ENCODE measurements at places on chromosomes 12 and 14. TPM values are rescaled to one million over a fixed set of nuclear protein-coding genes. Genes with fewer than 3 reads are reported as not detected.

GRCh38 chr12:31967539-31967938 is 8.3 kb downstream of the RESF1 start:
- H3K4me1 ChIP-seq = peaks cover 70% of the 10 kb centered on the region
- H3K36me3 ChIP-seq = peaks cover 12% of the 10 kb centered on the region
- peak overlapping the region; percentile 52 for H3K27ac ChIP-seq
- no peak overlapping the region for H3K4me3 ChIP-seq
- no peaks in the 10 kb centered on the region for H3K27me3 ChIP-seq

DNA sequence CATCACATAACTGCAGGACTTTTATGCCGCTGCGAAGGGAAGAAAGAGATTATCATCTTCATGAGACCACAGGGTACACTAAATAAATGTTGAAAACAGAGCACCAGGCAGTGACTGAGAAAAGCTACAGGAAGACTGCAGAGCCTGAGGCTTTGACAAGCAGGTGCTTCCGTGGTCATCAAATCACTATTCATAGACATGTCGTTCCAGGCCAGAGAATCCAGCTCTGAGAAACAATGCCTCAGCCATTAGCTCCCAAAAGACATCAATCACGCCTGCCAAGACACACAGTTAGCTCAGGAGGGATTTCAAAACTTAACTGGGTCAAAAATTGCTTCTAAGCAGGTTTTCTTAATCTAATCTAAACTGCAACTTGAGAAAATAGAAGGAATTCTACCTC is 47.2 kb upstream of the GARIN6 start:
- no peaks in the 10 kb centered on the region for H3K4me1 ChIP-seq
- H3K4me3 ChIP-seq = no peak overlapping the region

GRCh38 chr12:30755395-30755762 is 628 bp upstream of the CAPRIN2 start:
- peak overlapping the region; percentile 71 for H3K4me3 ChIP-seq
- peaks cover under 1% of the 10 kb centered on the region for H3K36me3 ChIP-seq
- H3K27me3 ChIP-seq = no peaks in the 10 kb centered on the region

- peaks cover 10% of the 10 kb centered on the region for H3K27me3 ChIP-seq
- DNase-seq = no peak
- H3K27ac ChIP-seq = no peak overlapping the region
- no peak overlapping the region for H3K4me3 ChIP-seq
- H3K36me3 ChIP-seq = no peaks in the 10 kb centered on the region
- no peaks in the 10 kb centered on the region for H3K4me1 ChIP-seq
Observed at GRCh38 chr14:103288076-103288766, 45.8 kb upstream of the EIF5 start.

DNA sequence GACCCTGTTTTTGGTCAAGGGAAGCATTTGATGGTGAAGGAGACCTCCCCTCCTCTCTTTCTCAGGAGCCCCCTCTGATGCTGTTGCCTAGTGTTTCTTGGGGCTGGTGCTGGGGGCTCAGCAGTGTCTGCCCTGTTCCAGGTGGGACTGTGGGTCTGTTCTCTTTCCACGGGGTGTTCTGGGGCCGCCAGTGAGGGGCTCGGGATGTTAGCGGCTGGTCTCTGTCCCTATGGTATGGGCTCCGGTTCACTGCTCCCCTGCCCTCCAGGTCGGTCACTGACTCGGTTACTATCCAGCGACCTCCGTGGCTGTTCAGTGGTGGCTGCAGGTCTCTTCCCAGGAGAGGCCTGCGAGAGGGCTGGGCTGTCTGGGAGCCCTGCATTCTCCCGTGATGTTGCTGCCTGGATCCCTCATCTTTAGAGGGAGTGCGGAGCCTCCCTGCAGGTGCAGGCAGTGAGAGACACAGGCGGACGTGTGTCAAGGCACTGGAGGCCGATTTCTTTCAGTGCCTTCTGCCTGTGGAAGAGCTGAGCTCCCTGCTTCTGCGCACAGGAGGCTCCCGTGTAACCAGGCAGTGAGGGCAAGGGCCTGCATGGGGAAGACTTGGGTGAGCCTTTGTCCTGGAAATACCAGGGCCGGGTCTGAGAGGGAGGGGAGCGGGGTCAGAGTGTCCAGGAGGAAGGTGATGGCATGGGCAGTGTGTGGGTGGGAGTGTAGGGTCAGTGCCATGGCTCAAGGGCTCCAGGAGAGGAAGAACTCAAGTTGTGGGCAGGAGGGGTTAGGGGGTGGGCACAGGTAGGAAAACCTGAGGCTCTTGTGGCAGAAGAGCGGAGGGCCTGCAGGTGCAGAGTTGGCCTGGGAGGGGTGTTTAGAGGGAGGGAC is 362.6 kb downstream of the TMEM121 start:
- no peaks in the 10 kb centered on the region for H3K4me1 ChIP-seq
- no peak overlapping the region for H3K27ac ChIP-seq
- H3K27me3 ChIP-seq = no peaks in the 10 kb centered on the region
- H3K36me3 ChIP-seq = no peaks in the 10 kb centered on the region

GRCh38 chr12:57451233-57451778 is 3.8 kb upstream of the INHBE start:
- DNase-seq = no peak
- no peak overlapping the region for H3K4me3 ChIP-seq
- H3K27ac ChIP-seq = no peak overlapping the region
- H3K36me3 ChIP-seq = no peaks in the 10 kb centered on the region
- H3K27me3 ChIP-seq = no peaks in the 10 kb centered on the region
- H3K4me1 ChIP-seq = peaks cover 7% of the 10 kb centered on the region

DNA sequence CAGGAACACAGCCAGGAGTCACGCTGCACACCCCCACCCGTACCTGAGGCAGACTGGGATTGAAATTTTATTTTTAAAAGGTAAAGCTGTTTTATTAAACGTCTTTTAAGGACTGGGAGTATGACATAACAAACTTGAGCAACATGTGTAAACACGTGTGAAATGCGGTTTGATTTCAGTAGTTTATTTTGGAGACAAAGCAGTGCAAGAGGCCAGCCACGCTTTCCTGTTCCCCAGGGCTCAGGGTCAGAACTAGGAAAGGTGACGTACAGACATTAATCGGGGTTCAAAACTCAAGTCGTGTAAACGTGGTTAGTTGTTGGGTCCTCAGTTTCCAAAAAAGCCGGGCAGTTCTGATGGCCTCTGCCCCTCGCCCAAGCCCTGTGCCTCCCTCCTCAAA is 16.7 kb downstream of the CHGA start:
- DNase-seq = no peak
- no peaks in the 10 kb centered on the region for H3K27me3 ChIP-seq
- no peak overlapping the region for H3K27ac ChIP-seq
- H3K4me1 ChIP-seq = no peaks in the 10 kb centered on the region
- H3K4me3 ChIP-seq = no peak overlapping the region

DNA sequence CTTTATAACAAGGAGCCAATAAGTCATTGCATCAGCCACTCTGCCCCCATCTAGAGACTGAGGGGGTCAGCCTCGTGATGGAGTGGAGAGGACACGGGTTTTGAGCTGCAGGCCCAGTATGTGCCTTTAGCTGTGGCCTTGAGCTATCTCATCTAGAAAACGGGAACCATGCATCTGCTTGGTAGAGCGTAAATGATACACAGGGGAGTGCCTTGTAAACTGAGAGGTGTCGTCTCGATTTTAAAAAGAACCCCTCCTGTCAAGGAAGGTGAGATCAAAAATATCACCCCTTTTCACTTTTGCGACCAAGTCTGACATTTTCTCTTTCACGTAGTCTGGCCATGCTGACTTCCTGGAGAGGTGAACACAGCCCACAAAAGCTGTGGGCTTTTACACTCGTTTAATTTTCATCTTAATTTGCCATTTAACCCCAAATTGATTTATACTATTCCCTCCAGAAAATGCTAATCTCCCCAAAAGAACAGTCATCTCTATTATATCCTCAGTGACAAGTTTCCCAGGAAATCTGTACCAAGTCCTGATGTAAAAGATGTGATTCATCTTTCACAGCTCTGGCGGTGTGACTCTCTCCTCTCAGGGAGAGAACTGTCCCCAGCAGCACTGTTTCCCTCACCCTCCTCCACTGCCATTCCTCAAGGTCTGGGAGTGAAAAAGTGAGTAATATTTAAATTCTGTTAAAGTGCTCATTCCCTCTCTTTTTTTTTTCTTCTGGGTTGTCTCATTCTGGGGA is 30.6 kb downstream of the VCPKMT start:
- peak overlapping the region; percentile 100 for H3K27ac ChIP-seq
- peaks cover 85% of the 10 kb centered on the region for H3K4me1 ChIP-seq
- peak; percentile 91 for DNase-seq
- H3K4me3 ChIP-seq = peak overlapping the region; percentile 24
- no peaks in the 10 kb centered on the region for H3K36me3 ChIP-seq

GRCh38 chr14:53668897-53669296 is 287.7 kb downstream of the BMP4 start:
- no peak overlapping the region for H3K27ac ChIP-seq
- no peaks in the 10 kb centered on the region for H3K36me3 ChIP-seq
- no peaks in the 10 kb centered on the region for H3K4me1 ChIP-seq
- no peaks in the 10 kb centered on the region for H3K27me3 ChIP-seq
- no peak for DNase-seq
- H3K4me3 ChIP-seq = no peak overlapping the region

DNA sequence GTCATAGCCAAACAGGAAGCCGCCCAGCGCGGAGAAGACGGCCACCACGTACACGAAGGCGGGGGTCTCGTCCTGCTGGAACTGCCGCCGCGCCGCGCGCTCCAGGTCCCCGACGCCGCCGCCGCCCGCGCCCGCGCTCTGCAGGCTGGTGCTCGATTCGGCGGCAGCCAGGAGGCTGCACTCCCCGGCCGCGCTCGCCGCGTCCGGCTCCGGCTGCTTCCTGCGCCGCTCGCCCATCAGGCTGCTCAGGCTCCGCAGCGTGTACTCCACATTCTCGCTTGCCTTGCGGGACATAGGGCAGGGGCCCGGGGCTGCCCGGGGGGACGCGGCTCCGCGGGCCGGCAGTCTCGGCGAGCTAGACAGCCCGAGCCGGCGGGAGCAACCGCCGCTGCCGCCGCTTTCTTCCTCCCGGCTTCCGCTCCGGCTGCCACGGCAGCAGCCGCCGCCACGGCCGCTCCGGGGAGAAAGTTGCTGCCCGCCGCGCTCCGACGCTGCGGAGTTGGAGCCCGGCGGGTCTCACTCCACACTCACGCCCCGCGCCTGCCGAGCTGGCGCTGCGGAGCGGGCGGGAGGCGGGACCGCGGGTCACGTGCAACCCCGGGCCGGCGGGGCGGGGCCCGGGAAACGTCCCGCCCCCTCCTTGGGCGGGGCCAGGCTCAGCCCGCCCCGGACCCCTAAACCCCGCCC is at the start of gene SLC2A13:
TSS of gene SLC2A13 (minus strand) at position 567 of the 687 bp plus-strand sequence. CDS start at position 294, 273 bp downstream.
- H3K36me3 ChIP-seq = no peaks in the 10 kb centered on the region
- no peak within 1 kb of the TSS for H3K27ac ChIP-seq
- peak within 1 kb of the TSS; percentile 71 for H3K4me3 ChIP-seq
- peak; percentile 89 for DNase-seq
- H3K4me1 ChIP-seq = peaks cover 30% of the 10 kb centered on the region
- H3K27me3 ChIP-seq = no peaks in the 10 kb centered on the region

GRCh38 chr12:108633534-108634248 is at the start of gene SELPLG:
Gene SELPLG, minus strand, starts transcription at chr12:108633894. Its CDS starts 9,587 bp downstream, at chr12:108624307.
- H3K27me3 ChIP-seq = no peaks in the 10 kb centered on the region
- no peaks in the 10 kb centered on the region for H3K36me3 ChIP-seq
- H3K27ac ChIP-seq = peak within 1 kb of the TSS; percentile 92
- peaks cover 78% of the 10 kb centered on the region for H3K4me1 ChIP-seq

- H3K27me3 ChIP-seq = no peaks in the 10 kb centered on the region
- H3K4me1 ChIP-seq = no peaks in the 10 kb centered on the region
- no peak overlapping the region for H3K27ac ChIP-seq
- no peak overlapping the region for H3K4me3 ChIP-seq
- no peak for DNase-seq
Observed at GRCh38 chr12:113537046-113537750, 65.5 kb upstream of the LHX5 start.

DNA sequence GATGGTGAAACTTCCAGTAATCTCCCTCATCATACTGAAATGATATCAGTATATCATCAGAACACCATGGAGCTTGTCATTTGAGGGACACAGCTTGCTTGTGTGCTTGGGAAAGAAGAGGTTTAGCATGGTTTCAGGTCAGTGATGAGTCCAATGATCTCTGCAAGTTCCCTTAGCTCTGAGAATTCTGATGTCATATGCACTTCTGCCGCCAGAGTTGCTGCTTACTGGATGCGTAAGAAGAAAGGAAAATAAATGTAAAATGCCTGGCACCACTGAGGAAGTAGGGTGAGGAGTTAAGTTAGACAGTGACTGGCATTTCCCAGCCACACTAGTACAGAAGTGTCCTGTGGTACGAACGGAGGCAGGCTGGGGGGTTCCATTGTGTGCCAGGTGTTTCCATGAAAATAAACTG is 22.6 kb downstream of the PRKCH start:
- H3K4me3 ChIP-seq = no peak overlapping the region
- peaks cover 31% of the 10 kb centered on the region for H3K4me1 ChIP-seq
- DNase-seq = no peak
- no peak overlapping the region for H3K27ac ChIP-seq

DNA sequence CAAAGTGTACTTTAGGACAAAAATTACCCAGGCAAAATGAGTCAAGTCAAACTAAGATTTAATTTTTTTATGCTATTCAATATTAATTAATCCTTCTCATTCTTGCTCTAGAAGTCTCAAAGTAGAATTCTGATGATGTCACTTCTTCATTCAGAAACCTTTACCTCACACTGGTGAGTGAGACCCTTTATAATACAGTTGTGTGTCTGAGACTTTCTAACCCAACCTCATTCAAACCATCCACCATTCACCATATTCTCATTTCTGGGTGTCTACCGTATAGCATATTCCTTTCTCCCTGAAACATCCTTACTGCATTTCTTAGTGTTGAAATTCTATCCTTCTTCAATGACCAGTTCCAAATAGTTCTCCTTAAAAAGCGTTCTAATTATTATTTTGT is 40.8 kb upstream of the CFL2 start:
- peaks cover 2% of the 10 kb centered on the region for H3K36me3 ChIP-seq
- no peak overlapping the region for H3K27ac ChIP-seq
- H3K27me3 ChIP-seq = no peaks in the 10 kb centered on the region
- H3K4me3 ChIP-seq = no peak overlapping the region
- no peak for DNase-seq

GRCh38 chr14:81363746-81364378 is 36.3 kb downstream of the STON2 start:
- H3K36me3 ChIP-seq = no peaks in the 10 kb centered on the region
- no peaks in the 10 kb centered on the region for H3K4me1 ChIP-seq
- no peak overlapping the region for H3K4me3 ChIP-seq
- no peak for DNase-seq
- H3K27ac ChIP-seq = no peak overlapping the region

RND1 gene
- 18.7 TPM for total RNA-seq

FOXM1 gene
- total RNA-seq = 0.84 TPM

DPPA3 gene
- total RNA-seq = not detected

SERPINA9 gene
- 0.74 TPM for total RNA-seq

TOMM20L gene
- 0.70 TPM for total RNA-seq

All from B cell (primary cell).